Skeletal muscle cell (primary cell): ENCODE measurements at places on chromosomes 4 and X.

DNA sequence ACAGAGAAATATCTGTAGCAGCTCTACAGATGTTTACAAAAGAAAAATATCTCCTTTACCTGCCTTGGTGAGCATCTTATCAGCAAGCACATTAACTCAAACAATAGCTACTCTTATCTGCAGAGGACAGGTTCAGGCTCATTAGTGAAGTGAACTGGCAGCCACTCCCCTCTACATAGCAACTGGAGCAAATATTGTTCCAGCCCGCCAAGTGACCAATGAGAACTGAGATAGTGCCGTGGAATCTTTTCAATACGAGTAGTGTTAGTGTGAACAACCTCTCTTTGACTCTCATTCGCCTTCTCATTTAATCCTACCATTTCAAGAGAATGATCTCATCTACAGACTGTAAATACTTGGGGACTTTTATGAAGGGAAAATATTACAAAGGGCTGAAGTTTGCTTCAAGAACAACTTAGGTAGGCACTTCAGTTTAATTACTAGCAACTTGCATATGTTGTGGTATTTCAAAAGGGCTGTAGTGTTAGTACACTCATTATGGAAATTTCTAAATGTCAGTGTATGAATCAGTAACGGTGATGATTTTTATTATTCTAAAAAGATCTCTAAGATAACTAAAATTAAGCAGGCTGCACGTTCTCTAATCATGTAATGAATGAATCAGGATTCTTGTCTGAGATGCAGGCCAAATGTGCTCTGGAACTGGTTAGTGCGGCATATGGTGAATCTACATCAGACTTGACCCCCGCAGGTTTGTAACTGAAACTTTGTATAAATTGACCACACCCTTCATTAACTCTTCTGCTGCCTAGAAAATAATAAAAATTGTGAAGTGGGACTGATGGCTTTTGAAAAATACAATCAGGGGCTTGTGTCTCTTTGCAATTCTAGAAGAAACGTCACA is 72.4 kb downstream of the PALLD start:
- no peak for DNase-seq

- DNase-seq = no peak
These were observed 189.6 kb upstream of the LNX1 start for GRCh38 chr4:53780736-53781400.

DNA sequence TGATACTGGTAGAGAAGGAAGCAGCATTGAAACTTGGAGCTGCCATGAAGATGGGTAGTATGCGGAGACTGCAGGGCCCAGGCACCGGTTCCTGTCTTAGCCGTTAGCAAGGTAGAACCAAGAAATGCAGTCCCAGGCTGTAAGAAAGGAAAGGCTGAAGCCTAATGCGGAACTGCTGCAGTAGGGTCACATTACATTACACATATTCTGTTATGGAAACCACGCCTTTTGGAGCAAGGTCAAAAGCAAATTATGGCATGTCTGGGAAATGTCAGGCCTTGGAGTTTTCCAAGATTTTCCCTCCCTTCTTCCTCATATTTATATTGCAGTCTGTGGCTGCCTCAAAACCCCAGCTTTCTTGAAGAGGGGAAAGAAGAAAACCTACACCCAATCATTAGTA is 204.8 kb upstream of the RASGEF1B start:
- no peak for DNase-seq

DNA sequence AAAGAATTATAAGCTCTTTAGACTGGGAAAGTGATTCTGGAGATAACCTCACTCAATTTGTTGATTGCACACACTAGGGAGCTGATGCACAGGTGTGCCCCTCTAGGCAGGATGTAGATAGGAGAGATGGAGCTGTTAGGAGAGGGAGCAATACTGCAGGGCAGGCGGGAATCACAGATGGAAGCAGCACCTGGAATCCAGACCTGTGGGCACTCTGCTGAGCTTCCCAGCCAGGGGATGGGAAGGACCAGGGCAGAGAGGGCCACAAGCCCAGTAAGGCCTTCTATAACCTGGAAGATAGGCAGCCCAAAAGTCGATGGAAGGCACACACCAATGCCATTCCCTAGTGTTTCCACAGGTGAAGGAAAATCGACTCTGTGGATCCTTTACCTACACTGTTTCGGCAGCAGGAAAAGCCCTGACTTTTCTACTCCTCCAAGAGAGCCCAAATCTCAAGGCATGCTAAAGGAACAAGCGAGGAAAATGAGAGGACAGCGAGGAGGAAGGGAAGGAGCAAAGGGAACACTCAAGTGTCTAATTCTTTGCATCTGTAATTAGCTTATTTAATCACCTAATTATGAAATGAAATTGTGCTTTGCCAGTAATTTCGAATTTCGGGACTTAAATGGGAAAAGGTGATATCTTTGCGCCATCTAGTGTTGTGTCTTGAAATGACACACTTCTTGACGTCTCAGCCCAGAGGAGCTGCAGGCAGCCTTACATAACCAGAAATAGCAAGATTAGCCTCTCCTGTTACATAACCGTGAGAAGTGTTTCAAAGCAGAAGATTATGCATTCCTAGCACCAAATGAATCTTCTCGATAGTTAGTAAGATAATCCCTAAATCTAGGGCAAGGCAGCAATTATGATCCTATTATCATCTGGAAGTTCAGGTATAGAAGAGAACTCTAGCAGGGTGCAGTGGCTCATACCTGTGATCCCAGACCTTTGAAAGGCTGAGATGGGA is 31.0 kb upstream of the TLR3 start:
- no peak for DNase-seq
